ENCODE measurements at places on chromosomes 7 and 10.
A peak's percentile ranks its signal among the peaks of the same experiment; 100 is the strongest.

- DNase-seq, result no peak
These were observed 42.8 kb downstream of the ARHGAP21 start for GRCh38 chr10:24680647-24681524.

DNA sequence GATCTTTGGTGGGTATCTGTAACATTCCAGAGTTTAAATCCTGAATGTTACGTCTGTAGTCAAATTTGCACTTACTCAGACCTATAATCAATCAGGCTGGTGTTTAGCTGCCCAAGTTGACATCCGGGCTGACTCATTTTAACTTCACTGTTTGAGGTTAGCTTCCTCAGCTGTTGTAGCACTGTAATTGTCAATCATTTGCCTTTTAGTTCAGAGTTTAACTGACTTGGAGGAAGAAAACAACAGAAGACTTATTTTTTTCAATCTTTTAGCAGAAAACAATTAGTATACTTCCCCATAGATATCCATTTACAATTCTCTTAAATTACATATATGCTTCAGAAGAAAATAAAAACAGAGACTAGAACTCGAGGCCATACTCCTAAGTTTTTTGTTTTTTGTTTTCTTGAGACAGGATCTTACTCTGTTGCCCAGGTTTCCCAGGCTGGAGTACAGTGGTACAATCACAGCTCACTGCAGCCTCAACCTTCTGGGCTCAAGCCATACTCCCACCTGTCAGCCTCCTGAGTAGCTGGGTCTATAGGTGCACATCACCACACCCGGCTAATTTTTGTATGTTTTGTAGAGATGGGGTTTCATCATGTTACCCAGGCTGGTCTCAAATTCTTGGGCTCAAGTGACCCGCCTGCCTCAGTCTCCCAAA is 38.5 kb upstream of the LRRC17 start:
- DNase-seq, result no peak

DNA sequence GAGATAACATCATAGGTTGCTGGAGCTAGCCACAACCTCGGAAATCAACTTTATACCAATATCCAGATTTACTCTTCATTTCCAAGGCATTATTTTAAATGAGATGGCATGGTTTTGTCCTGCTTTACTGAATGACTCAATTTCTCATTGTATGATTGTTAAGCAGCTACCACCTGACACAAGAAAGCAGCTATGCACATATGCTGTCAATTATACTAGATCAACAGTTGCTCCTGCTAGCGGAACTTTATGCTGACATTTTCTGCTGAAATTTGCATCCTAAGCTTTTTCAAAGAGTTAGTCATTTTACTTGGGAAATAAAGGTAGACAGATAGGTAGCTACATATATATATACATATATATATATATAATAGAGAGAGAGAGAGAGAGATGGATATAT is 8.9 kb upstream of the CH25H start:
- DNase-seq, result no peak

DNA sequence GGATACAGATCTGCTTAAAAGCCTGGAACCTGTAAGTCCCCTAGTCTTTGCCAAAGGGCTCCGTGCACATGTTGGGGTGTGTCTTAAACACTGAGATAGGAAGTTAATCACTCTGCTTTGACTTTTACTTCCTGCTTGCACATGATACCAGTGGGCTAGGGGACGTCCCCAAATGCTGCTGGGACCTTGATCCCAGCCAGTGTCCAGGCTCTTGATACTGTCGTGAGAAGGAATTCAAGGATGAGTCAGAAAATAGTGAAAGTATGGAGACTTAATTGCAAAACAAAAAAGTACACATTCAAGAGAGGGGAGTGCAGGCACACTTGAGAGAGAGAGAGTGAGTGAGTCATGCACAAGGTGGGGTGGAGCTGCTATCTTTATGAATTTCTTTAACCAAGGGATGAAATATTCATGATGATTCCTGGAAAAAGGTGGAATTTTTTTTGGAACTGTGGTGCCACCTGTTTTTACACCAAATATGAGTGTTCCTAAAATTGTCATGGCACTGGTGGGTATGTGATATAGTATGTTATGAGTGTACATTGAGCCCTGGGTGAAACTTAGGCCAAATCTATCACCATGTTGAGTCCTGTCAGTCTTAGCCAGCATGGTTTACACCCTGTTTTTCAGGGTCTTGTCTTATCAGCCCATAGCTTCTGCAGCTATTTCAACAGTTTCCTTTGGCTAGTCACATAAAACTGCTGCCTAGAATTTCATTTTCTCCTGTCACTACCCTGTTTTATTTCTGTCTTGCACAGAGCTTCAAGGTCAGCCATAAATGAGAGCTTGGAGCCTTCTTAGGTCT is 88.3 kb upstream of the CYP26C1 start:
- DNase-seq, result no peak

DNA sequence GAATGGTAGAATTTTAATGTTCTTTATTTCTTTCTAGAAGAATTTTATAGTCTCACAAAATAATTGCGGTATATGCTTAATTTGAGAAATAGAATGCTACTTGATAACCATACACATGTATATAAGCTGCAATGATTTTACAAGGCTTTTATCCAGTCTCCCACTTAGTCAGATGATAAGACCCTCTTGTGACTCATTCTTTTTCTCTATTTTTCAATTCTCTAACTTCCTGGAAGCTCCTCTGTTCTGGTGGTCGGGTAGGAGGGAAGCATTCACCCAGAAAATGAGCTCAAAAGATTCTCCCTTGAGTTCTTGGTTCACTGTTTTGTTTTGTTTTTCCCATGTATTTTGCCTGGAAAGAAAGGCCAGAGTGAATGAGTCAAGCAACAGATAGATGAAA is 546.6 kb downstream of the INHBA start:
- DNase-seq, result peak; percentile 25

GRCh38 chr10:31064348-31064747 is 32.7 kb upstream of the ZNF438 start:
- DNase-seq, result no peak

- DNase-seq, result peak; percentile 9
These were observed 44.9 kb downstream of the AKR1B15 start for GRCh38 chr7:134593530-134594392.

- DNase-seq, result no peak
These were observed 5.1 kb downstream of the CH25H start for GRCh38 chr10:89202033-89202425.

DNA sequence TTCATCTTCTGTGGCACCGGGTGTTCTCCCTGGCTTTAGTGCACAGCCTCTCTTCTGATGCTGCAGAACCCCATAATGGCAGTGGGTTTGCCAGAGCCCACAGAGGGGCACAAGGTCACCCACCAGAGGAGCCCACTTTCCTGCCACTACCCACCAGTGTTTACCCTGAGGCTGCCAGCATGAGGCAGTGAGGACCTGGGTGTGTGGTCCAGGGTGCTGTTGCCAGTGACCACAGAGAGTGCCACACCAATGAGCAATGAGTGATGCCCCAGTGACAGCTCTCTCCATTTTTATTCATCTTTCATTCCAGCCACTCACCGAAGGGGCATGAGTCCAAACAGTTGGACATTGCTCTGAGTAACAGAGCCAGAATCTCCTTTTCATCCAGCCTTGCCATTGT is 34.8 kb downstream of the MTURN start:
- no peak for DNase-seq

DNA sequence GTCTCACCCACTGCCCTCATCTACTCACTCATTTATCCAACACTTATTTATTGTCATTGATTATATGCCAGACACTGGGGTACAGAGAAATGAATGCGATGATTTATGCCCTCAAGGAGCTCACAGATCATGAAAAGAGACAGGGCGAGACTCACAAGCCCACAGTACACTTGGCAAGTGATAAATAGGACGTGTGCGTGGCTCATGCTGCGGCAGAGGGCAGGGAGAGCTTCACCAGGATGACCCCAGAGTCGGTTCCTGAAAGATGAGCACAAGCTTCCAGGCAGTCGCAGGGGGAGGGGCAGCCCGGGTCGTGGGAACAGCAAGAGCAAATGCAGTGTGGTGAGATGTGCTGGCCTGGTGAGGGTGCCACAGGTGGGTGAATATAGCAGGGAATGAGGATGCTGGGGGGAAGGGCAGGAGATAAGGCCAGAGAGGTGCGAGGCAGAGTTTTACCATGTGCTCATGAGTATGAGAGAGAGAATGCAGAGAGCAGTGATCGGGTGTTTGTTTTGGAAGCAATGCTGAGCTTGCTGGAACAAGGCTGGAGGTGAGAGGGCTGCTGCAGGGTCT is 70.9 kb downstream of the ATXN7L1 start:
- DNase-seq, result peak; percentile 26

DNA sequence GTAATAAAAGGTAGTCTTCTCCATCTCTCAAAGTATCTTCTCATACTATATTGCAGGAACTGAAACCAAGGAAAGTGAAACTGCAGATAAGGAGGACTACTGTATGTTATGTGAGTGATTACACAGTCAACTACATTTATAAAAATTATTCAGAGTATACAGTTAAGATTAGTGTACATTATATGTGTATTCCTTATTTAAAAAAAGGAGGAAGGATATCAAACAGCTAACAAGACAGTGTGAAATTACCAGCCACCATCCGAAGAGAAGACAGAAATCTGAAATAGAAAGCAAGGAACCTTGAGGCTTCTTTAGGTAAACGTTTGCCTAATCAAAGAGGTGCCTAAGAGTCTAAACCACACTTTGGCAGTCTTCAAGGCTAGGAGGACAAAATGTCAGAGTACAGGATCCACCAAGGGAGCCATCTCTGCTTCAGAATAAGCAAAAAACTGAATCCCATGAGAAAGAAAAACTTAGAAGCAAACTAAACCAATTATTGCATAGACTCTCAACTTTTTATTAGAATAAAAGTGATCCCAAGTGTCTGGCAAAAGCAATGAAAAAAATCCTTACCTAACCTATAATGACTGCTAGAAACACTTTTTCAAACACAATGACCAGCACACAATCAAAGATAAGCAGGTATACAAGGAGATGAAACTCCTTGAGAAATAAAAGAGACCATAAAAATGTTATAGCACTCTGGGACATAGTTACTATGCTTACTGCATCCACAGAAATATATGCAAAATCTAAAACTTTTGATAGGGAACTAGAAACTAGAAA is 6.4 kb downstream of the USP6NL start:
- no peak for DNase-seq

- no peak for DNase-seq
These were observed 1.3 kb upstream of the ATXN7L1 start for GRCh38 chr7:105877736-105878135.

DNA sequence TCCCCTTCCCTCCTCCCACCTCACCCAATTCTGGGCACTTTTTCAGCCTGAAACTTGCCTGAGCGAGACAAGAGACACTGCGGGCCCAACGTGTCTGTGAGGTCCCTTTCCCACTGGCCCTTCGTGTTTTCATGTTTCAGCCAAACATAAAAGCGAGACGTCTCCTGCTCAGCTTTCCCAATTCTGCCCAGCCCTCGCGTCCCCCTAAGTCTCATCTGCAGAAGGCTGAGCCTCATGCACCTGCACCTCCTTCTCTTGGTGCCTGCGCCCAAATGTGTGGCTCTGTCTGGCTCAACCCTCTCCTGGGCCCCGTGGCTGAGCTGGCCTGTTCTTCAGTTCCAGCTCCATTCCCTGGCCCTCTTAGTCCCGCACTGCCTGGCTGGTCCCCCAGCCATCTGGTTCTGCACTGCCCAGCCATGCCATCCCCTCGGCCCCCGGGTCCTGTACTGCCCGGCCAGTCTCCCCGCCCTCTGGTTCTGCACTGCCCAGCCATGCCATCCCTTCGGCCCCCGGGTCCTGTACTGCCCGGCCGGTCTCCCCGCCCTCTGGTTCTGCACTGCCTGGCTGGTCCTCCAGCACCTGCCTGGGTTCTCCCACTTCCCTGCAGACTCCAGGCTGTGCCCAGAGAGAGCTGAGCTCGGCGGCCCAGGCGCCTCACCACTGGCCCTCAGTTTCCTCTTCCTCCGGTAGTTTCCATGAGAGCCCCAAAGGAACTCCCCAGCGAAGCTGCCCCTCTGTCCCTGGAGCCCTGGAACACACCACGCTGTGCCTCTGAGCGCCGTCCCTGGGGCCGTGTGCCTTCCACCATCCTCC is 224.1 kb downstream of the DNAJB6 start:
- no peak for DNase-seq

DNA sequence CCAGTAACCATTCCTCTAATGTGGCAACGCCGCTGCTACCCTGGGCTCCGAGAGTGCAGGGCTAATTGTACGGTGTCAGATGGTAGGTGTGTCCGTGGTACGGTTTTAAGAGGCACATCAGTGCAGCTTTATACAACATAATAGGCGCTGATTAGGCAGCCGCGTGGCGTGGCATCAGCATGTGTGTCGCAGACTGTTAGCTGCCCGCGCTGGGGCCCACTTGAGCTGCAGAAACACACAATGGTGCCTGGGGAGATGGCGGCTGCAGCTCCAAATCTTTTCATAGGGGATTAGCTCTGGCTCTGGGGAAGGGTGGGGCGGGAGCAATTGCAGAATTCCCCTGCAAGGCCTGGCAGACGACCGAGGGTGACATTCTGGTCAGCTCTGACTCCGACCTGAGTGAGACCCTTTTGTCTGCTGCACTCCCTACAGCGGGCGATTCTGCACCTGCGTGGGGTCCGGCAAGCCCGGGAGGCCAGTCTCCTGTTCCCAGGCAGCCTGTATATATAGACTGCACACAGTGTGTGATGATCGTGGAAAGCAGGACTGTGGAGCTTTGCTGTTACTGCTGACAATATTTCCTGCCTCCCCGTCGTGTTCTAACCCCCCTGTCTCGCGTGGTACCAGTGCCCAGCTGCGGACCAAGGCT is 722.7 kb upstream of the CELF2 start:
- DNase-seq, result peak; percentile 92
